MG63 (cell line): ENCODE measurements at places on chromosomes 3 and 15. TPM values are rescaled to one million over a fixed set of nuclear protein-coding genes. Genes with fewer than 3 reads are reported as not detected.

DNA sequence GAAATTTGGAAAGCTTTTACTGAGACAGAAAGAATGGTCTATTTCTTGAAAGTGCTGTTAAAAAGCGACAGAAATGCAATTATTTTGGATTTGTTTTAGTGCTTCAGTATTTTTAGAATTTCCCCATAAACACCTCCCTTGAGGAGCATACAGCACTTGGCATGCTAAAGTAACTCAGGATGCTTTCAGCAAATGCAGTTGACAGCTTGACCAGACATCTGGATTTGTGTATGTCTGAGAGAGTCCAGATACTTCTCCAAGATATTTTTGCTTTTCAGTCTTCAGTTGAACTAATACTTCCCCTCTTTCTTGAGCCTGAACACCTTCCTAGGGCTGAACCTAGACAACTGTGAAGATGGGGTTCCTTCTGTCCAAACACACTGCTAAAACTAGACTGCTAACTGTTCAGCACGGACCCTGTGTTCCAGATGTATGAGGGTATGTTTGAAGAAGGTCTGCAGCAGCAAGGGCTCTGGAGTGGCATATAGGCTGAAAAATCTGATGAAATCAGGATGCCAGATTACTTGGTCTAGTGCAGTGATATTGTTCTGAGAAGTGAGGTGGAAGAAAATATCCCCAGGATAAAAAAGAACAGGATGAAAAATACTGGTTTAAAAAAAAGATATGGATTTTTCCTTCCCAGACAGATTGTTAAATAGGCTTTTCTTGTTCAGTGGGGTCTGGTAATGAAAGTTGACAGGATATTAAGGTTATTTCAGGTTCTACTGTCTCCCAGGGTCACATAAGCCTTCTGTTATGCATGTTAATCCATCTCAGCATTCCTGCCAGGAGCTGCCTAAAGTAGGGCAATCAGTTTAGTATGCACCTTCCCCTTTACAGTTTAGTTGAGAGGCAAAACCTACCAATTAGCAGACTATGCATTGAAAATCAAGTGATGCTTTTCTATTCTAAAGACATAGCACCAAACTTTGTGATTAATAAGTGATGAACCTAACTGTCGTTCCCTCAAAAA is 516.9 kb upstream of the TBL1XR1 start:
- DNase-seq: no peak

GRCh38 chr15:82040862-82041261 is 5.0 kb downstream of the MEX3B start:
- DNase-seq: no peak

GRCh38 chr15:42210696-42211095 is 2.6 kb upstream of the VPS39 start:
- no peak for DNase-seq

- DNase-seq: no peak
Measured at GRCh38 chr3:120680193-120680894, 1.7 kb downstream of the HGD start.

DNA sequence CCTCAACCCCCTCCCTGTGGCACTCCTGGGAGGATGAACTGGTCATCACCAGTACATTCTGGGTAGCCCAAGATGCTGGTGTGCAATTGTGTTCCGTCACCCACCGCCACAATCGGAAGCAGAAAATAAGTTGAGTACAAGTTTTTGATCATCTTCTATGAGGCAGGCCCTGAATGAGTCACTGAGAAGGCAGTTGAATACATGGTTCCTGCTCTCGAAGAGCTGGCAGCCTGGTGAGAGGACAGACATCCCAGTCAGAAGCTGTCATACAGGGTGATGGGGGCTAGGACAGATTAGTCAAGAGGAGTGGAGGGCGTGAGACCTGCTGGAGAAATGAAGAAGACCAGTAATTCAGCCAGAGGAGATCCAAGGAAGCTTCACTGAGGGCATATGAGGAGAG is 6.2 kb downstream of the CEMIP start:
- DNase-seq: no peak

DNA sequence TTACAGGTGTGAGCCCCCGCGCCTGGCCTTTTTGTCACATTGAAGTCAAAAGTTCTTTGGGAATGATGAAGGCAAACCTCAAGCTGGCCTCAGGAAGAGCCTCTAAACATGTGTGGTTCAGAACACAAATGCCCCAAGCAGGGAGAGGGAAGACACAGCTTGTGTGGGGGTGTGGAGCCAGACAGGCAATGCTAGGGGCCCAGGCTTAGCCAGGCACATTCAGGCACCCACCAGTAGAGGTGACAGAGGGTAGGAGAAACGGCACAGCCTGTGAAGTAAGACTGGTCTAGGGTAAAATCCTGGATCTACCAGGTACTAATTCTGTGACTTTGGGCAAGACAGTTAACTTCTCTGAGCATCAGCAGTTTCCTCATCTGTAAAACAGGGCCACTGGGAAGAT is 3.5 kb downstream of the HDC start:
- DNase-seq: no peak

DNA sequence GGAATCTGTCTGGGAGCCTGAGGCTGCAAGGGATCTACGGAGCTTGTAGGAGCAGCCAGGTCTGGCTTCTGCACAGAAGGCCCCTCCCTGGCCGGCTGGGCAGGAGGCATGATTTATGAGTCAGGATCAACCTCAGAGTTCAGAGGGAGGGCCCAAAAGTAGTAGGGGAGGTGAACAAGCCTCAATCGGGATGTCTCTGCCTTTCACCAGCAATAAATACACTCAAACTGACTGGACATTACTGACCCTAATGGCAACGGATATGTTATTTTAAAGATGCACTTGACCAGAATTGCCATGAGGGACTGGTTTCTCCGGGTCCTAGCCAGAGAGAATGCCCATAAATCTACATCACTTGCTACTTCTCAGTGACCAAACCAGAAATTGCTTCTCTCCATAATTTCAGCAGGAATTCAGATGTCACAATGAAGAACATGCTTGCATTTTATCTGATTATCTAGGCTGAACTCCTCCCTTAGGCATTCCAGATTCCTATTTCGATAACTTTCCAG is 109.6 kb upstream of the LMOD3 start:
- peak; percentile 10 for DNase-seq

- DNase-seq: no peak
Measured at GRCh38 chr3:57616233-57616632, 19.1 kb upstream of the ARF4 start.

- peak; percentile 59 for DNase-seq
Measured at GRCh38 chr3:160413613-160414248, 14.3 kb downstream of the SMC4 start.

GRCh38 chr3:180252683-180253082 is 215.9 kb upstream of the PEX5L start:
- DNase-seq: no peak

DNA sequence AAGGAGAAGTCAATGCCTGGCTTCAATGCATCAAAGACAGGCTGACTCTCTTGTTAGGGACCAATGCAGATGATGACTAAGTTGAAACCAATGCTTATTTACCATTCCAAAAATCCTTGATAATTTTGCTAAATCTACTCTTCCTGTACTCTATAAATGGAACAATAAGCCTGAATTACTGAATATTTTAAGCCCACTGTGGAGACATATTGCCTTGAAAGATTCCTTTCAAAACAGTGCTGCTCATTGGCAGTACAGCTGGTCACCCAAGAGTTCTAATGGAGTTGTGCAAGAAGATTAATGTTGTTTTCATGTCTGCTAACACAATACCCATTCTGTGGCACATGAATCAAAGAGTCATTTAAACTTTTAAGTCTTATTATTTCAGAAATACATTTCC is 181.0 kb upstream of the CBLB start:
- DNase-seq: no peak

DNA sequence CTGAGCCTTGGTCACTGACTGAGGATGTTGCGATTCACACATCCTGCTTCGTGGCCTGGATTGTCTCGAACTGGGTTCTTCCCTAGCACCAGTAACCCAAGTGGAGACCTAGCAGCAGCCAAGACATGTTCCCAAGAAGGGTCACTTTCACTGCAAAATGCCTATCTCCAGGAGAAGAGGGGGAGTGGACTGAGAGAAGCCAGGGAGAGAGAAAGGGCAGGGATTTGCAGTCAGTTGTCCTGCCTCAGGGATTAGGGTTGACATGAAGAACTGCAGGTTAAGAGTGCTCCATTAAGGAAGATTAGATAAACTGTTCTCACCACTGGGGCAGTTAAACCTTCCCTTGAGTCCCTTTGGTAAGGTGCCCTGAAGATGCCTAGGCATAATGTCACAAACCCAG is 5.7 kb upstream of the CD276 start:
- DNase-seq: no peak

GRCh38 chr3:12399226-12399625 is 85.1 kb upstream of the TSEN2 start:
- DNase-seq: no peak

GRCh38 chr3:46887980-46888494 is 10.5 kb downstream of the PTH1R start:
- DNase-seq: no peak

- DNase-seq: no peak
Measured at GRCh38 chr15:51224428-51224827, 114.0 kb downstream of the CYP19A1 start.

DNA sequence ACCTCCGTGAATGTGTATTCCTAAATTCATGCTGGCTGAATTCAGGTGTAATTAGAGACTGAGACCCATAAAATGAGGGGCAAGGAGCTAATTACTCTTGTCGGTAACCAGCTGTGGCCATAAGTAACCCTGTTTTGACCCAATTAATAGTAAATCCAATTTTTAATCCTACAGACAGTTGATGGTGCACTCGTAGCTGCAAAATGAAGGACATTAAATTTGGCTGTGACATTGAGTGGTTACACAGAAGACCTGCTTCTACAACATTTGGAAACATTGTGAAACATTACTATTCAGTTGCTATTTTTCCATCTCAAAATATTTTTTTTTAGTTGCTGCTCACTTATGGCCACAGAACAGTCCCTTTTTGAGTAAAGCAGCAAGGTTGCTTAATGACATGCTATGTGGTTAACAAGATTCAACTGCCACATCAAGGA is 33.0 kb downstream of the MBNL1 start:
- DNase-seq: no peak

DNA sequence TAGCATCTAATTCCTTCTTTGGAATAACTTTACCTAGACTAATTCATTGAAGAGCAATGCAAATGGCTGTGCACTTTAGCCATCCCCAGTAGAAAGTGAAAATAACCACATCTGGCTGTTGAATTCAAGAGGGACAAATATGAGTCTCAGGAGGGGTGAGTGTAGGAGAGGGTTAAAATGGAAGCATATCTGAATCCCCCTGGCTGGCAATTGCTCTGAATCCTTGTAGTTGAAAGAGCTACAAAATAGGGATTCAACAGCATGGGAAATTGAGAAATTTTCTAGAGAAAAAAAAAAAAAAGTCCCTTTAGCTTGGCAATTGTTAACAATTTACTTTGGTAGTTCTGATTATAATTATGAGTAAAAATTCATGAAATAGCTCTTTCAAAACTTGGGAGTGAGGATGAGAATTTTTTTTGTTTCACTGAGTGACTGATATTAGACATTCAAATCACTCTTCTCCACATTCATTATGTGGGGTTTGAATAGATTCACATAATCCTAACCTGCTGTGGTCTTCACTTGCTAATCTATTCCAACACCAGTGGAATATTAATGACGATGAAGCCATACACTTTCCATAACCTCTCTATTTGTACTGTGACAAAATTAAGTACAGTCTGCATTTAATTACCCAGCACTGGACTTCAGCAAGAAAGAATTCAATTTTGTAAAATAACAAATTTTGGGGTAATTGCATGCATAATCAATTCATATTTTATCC is 569.0 kb upstream of the MCTP2 start:
- no peak for DNase-seq

- DNase-seq: peak; percentile 2
Measured at GRCh38 chr3:104908761-104909160, 457.9 kb upstream of the ALCAM start.

The STARD5 gene
- total RNA-seq: 0.22 and 3.4 TPM in 2 replicates

The LRRN1 gene
- not detected in 2 replicates for total RNA-seq

The TRIM69 gene
- total RNA-seq: 7.8 and 8.9 TPM in 2 replicates

The CCR9 gene
- total RNA-seq: not detected in 2 replicates

The CPLX3 gene
- not detected in 2 replicates for total RNA-seq

The CEMIP gene
- 5.4 and 8.0 TPM in 2 replicates for total RNA-seq

The POLQ gene
- total RNA-seq: 4.2 and 7.4 TPM in 2 replicates
